T-helper 17 cell (primary cell): ENCODE measurements at places on chromosomes 5 and 9.
A peak's percentile ranks its signal among the peaks of the same experiment; 100 is the strongest.

DNA sequence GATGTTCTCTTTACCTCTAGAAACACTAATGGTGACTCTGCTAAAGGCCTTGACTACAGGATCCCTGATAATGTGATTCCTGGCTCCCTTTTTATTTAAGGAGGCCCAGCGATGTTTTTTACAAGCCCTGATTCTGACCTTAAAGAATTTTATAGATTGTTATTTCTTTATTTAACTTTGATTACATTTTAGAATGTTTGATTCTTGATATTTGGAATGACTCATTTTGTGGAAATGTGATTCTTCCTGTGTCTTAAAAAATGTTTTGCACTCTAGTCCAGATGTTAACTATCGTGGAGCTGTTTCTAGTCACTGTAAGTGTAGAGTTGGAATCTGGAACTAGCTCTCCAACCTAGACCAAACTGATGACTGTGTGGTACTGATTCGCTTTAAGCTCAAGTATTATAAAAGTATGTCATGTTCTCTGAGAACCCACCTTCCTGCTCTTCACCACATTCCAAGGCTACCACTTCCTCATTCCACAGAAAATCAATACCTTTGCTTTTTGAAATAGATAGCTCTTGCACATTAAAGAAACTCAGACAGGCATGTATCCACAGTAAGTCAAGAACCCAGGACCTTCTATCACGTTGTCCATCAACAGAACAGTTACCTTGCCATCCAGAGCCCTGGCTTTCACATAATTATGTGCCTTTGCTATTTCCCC, 65.2 kb downstream of the JMY start:
- DNase-seq = no peak

- no peak for DNase-seq
These were observed 325.4 kb downstream of the TMEM38B start for GRCh38 chr9:106019702-106020101.

- no peak for DNase-seq
These were observed 2.9 kb downstream of the CDKN2A start for GRCh38 chr9:21991072-21991959.

GRCh38 chr5:178314061-178314660, 81.6 kb upstream of the PHYKPL start:
- no peak for DNase-seq

DNA sequence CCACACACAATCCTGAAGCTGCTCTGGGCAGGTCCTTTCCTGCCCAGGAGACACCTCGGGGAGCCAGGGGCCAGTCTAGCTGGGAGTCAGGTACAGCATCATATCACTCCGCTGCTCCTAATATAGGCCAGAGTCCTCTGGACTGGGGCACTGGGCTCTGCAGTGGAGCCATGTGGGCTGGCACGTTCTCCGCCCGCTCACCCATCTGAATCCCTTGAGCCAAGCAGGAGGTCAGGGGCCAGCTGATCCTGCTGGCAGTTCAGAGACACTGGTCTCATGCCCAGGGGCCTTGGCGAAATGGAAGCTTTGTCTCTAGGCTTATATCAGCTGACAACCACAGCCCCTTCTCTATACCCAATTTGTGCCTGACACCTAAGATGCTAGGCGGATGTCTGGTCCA, 9.3 kb upstream of the CORO2A start:
- DNase-seq = no peak

DNA sequence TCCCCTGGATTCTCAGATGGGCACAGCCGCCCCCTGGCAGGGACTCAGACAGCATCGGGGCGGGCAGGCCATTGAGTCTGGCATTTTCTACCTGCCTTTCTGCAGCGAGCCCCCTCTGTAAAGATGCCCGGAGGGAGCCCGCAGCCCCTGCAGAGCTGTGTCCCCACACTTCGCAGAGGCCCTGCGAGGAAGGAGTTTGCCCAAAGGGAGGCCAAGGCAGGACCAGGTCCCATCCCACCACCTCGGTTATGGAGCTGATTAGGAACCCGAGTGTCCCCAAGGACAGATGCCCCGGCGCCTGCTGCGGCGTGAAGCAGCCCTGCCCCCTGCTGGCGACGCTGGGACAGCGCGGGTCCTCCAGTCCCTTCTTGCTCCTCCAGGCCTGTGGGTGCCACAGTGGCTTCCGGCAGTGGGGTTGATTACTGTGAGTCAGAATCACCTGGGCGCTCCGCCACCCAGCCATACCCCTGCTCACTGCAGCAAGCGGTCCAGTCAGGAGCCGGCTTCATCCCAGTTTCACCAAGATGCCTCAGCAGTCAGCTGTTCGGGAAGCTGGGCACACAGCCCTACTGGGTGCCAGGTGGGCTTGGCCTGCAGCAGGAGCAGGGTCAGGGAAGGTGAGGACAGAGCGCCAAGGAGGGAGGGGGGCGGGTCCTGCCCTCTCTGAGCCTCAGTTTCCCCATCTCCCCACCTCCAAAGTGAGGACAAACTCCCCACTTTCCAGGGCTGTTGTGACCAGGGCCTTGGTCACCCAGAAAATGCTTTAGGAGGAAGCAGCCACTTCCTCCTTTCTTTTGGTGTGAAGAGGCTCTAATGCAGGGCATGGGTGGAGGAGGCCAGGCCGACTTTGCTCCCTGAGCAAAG, 117.2 kb downstream of the RXRA start:
- DNase-seq = peak; percentile 73

DNA sequence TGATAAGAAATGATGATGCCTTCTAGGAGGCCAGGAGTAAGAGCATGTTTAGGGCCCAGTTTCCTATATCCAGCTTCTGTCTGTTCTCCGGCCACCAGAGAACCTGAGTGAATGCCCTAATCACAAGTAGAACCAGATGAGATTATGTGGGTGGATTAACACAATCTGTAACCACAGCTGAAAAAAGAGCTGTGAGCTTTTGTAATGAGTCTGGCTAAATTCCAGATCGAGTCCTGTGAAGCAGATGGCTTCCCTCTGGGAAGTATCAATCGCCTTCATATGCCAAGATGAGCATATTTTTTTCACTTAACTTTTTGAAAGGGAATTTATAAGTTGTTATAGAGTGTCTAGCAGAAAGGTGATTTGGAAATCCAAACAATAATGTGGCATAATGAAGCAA, 99.8 kb downstream of the NNT start:
- DNase-seq = no peak

DNA sequence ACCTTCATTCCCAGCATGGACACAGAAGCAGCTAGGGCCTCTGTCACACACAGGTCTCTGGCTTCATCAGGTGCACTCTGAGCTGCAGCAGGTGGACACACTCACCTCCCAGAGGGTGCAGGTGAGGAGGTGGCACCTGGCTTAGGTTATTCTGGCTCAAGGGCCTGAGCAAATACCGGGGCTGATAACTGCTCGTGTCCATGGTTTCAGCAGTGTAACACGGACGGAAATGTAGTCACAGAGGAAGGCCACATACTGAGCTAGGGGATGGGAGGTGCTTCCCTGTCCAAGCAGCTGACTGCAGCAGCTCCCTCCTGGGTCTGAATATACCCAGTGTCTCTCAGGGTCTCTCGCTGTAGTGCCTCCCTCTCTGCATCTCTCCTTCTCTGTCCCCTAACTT, 5.7 kb downstream of the PHF2 start:
- DNase-seq = no peak

DNA sequence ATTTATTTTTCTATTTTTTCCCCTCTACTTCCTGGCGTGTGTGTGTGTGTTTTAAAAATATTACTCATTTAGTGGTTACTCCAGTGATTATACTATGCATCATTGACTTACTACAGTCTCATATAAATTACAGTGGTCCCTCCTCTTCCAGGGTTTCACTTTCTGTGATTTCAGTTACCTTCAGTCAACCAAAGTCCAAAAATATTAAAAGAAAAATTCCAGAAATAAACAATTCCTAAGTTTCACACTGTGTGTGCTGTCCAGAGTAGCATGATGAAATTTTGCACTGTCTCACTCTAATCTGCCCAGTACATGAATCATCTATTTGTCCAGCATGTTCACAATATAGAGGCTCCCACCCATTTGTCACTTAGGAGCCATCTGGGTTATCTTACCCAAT, 47.4 kb upstream of the CCDC112 start:
- no peak for DNase-seq

DNA sequence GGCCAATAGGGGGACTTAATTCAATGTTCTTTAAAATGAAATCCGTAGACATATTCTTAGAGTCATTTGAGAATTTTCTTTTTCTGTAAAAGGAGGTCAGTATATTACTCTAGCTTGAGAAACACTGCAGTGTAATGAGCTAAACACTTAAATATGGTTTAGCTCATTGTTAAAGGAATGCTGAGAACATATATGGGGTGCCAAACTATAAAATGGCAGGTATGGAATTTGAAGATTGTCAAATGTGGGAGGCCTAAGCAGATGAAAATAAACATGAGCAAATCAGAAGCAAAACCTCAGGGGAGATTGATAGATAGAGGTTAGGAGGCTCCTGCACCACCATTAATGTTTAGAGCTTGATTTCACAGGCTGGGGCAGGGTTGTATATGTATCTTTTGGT, 57.9 kb downstream of the STX17 start:
- DNase-seq = no peak

- DNase-seq = no peak
These were observed 119.6 kb upstream of the PITX1 start for GRCh38 chr5:135153661-135154060.

GRCh38 chr5:12522116-12522515, 617.9 kb upstream of the CTNND2 start:
- DNase-seq = no peak

GRCh38 chr9:100534401-100534800, 43.5 kb upstream of the CAVIN4 start:
- no peak for DNase-seq

DNA sequence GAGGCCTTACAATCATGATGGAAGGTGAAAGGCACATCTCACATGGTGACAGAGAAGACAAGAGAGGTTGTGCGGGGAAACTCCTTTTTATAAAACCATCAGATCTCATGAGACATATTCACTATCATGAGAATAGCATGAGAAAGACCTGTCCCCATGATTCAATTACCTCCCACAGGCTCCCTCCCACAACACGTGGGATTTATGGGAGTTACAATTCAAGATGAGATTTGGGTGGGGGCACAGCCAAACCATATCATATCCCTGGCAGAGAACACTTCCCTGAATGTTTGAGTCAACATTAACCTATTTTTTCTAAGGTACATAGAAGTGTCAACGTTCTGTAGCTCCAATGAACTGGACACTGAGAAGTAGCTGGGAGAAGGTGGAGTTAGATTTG, 280.9 kb downstream of the NFIB start:
- no peak for DNase-seq

DNA sequence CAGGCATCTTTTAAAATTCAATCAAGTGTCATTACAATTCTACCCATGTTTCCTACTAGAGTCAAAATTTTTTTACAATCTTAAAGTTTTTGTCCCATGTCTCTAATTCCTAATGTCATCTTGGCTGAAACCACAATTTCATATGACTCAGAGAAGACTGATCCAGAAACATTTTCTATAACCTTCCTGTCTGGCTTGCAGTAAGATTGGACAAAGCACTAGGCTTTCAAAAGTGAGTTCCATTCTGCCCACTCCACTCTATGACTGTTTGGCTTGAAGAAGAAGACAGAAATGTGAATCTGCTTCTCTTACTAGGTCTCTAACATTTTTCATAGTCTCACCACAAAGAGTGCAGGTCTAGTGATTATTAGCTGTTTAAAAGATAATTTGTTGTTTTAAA, 88.8 kb downstream of the NR3C1 start:
- no peak for DNase-seq

- DNase-seq = no peak
These were observed 49.8 kb downstream of the GABBR2 start for GRCh38 chr9:98658951-98659351.

DNA sequence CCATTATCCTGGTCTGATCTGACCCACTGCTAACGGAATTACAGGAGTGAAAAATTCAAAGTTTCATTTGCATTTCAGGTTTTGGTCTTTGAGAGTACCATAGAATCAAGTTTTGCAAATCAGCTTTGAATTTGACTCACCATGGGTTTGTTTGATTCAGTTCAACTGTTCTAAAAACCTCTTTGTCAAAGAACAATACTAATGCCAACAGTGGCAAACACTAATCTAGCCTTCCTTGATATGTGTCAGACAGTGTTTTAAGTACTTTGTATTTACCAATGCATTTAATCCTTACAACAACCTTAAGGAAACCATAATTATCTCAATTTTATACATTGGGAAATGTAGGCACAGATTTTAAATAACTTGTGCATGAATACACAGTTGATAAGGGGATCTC, 10.1 kb upstream of the FSD1L start:
- no peak for DNase-seq

DNA sequence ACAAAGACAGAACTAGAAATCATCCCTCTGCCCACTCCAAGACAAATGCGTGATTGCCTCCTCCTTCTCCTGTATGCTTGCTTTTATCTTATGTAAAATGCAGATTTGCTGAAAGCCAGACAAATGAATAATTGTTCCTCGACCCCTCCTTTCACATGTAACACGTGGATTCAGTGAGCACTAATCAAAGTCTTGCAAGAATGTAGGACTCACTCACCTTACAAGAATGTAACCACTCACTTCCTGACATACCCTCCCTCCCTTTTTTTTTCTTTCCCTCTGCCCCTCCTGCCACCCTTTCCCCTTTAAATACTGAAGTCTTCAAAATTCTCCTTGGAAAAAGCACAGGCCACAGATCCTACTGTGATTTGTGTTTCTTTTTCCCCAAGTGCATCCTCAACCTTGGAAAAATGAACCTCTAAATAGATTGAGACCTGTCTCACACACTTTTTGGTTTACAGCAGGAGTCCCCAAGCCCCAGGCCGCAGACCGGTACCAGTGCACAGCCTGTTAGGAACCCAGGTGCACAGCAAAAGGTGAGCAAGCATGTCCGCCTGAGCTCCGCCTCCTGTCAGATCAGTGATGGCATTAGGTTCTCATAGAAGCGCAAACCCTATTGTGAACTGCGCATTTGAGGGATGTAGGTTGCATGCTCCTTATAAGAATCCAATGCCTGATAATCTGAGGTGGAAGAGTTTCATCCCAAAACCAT, 29.4 kb upstream of the HSD17B3 start:
- no peak for DNase-seq

- DNase-seq = no peak
These were observed 4.7 kb upstream of the SH3RF2 start for GRCh38 chr5:145931718-145932117.

GRCh38 chr5:73437101-73437776, 11.3 kb downstream of the FOXD1 start:
- DNase-seq = no peak

DNA sequence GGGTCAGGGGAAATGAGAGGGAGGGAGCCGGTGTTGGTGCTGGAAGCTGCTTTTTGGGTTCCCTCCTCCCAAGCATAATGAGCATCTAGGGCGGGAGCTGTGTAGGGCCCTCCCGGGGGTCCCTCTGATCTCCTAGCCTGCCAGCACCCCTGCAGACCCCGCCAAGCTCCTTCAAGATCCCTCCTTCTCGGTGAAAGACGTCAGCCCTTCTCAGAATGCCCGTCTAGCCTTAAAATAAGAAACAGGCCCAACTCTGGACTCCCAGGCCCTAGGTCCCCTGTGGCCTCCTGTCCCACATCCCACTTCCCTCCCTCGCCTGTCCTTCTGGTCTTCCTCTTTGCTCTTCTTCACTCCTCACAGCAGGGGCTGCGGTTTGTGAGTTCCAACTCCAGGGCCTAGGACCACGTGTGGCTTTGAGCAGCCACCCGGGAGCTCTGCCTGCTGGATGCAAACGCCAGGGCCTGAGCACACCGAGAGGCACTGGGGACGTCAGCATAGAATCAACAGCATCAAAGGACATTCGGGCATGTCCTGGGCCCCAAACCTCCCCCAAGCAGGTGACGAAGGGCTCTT, 8.8 kb upstream of the SCGB3A1 start:
- no peak for DNase-seq

GRCh38 chr9:126504977-126505455, 108.7 kb upstream of the LMX1B start:
- no peak for DNase-seq
